Astrocyte (in vitro differentiated cells and primary cell): ENCODE measurements at places on chromosomes 13 and 19. TPM values are rescaled to one million over a fixed set of nuclear protein-coding genes. Genes with fewer than 3 reads are reported as not detected.

CBARP gene
- total RNA-seq = 18.8 and 19.8 TPM in 2 replicates

C5AR2 gene
- total RNA-seq = not detected in 2 replicates

ZNF221 gene
- 6.0 and 6.6 TPM in 2 replicates for total RNA-seq

CGB2 gene
- 0.52 and 2.9 TPM in 2 replicates for total RNA-seq

- DNase-seq = no peak
Observed at GRCh38 chr13:109761695-109762094, 24.7 kb downstream of the IRS2 start.

GRCh38 chr13:72495681-72496080 lies 231.7 kb downstream of the MZT1 start:
- DNase-seq = no peak

- no peak for DNase-seq
Observed at GRCh38 chr13:97521726-97522125, 87.8 kb downstream of the RAP2A start.

DNA sequence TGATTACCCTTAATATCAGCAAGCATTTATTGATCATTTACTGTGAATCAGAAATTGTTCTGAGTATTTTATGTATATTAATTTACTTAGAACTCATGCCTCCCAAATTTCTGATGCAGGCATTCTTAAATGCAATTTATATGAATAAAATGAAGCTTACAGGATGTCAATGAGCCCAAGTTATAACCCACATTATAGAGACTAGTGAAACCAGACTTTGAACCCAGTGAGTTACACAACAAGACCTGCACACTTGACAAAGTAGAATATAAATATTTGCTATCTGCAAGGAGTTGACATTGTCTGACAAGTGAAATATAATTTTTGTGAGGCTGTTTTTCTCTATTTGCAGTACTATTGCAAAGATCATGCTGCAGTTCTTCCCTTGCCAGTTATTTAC lies 656.0 kb downstream of the GPC5 start:
- no peak for DNase-seq

- DNase-seq = no peak
Observed at GRCh38 chr19:1455336-1456120, 5.6 kb downstream of the APC2 start.

DNA sequence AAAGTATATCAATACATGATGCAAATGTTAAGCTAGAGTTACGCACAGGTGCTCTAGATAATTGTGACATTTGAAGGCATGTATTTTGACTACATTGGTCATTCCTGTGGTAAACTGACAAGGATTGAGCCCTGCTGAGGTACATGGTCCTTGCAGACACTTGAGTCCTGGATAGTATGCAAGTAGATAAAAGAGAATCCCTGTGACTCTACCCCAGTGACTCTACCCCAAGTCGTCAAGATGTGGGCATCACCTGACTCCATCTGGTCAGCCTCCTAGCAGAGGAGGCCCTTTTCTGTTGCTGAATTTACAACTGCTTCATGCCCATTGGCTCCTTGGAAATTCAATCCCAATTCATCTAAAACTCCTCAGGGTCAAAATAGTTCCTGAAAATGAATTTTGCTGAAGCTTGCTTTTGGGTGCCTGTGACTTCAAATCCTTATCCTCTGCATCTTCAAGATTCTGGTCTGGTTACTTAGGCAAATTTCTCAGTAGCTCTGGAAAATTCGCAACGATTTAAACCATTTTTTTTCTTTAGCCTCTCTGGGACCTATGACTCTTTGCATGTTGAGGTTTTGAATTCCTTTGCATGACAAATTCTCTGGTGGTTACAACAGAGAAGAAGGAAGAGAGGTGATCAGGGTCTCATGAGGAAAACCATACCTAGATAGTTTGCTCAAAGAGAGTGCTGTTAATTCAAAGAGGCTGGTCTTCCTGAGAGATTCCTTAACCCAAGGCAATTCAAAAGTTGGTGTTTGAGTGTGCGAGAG lies 422.1 kb downstream of the FGF9 start:
- no peak for DNase-seq

GRCh38 chr13:32828711-32829110 lies 187.5 kb upstream of the KL start:
- no peak for DNase-seq

- DNase-seq = no peak
Observed at GRCh38 chr19:49677231-49677900, at the start of gene PRMT1. PRMT1 (plus strand) TSS chr19:49677271; CDS start chr19:49677281, 10 bp downstream.
